ENCODE measurements at places on chromosomes 2 and 18.

- no peak for DNase-seq
These were observed 166.3 kb upstream of the SERTAD2 start for GRCh38 chr2:64819774-64820688.

- DNase-seq, result no peak
These were observed 64.2 kb upstream of the GREB1L start for GRCh38 chr18:21177822-21178221.

DNA sequence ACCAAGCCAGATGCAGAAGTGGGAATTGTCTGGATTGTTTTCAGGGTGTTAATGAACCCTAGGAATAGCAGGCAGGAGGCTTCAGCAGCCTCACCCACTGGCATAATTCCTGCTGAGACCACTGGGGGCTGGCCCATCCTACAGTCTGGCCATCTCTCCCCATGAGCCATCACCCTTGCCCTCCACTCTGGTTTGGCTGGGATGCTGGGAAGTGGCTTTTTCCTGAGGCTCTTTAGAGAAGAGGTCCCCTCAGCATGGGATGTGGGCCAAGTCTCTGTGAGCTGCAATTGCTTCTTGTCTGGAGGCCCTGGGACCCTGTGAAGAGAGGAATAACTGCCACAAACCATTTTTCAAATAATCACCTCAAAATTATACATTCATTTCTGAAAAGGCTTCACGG, 4.0 kb downstream of the TCF7L1 start:
- no peak for DNase-seq

GRCh38 chr2:164190700-164191099, 430.6 kb downstream of the GRB14 start:
- DNase-seq, result no peak

- DNase-seq, result no peak
These were observed 269.4 kb upstream of the CHAC2 start for GRCh38 chr2:53498210-53498609.

DNA sequence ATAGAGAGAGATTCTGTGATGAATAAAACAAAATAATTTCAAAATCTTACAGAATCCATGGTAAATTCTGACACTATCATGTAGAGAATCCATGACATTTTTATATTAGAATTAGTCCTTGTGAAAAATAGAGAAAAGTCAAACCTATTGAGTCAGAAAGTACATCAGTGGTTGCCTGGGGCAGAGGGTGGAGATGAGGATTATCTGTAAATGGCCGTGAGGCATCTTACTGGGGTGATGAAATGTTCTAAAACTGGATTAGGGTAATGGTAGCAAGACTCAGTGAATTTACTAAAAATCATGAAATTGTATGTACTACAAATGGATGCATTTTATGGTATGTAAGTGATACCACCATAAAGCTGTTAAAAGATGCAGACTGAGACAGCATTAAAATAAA, 323.1 kb downstream of the SLC8A1 start:
- DNase-seq, result no peak

- DNase-seq, result no peak
These were observed 14.1 kb downstream of the CEP68 start for GRCh38 chr2:65070172-65070830.

- no peak for DNase-seq
These were observed 107.1 kb upstream of the MAPRE2 start for GRCh38 chr18:34933909-34934661.

- DNase-seq, result no peak
These were observed 23.7 kb downstream of the MARCHF7 start for GRCh38 chr2:159736048-159736447.

- no peak for DNase-seq
These were observed 31.2 kb downstream of the VWA3B start for GRCh38 chr2:98118161-98118560.

DNA sequence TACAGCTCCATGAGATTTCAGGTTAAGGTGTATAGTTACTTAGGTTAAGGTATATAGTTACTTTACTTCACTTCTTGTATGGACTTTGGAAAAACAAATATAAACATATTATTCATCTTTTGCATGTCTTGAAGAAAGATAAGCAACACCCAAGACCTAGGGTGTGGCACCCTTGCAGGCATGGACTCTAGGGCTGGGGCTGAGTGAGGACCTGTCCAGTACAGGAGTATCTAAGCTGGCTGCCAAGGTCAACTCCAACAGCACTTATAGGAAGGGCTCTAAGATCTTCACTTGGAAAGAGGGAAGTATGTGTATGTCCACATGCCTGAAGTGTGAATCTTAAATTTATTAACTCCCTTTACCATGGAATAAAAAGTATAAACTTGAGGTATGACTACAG, 7.1 kb upstream of the TMEM163 start:
- DNase-seq, result no peak

GRCh38 chr2:47907039-47907781, 912 bp upstream of the FBXO11 start:
- no peak for DNase-seq

GRCh38 chr2:188726626-188727247, 247.4 kb upstream of the COL3A1 start:
- DNase-seq, result no peak

GRCh38 chr2:20450201-20450999, 3.5 kb downstream of the RHOB start:
- peak; percentile 92 for DNase-seq

- no peak for DNase-seq
These were observed 133.3 kb upstream of the UNC80 start for GRCh38 chr2:209638346-209638745.

- no peak for DNase-seq
These were observed at the start of gene IHH for GRCh38 chr2:219060821-219061791. Gene IHH (minus strand): TSS chr2:219060921. CDS start chr2:219060467, 454 bp downstream.

GRCh38 chr2:211361383-211361782, 805.0 kb downstream of the CPS1 start:
- no peak for DNase-seq

Measured in spinal cord (tissue), 10 donors.